ENCODE measurements at places on chromosomes 2 and 18. TPM values are rescaled to one million over a fixed set of nuclear protein-coding genes. Genes with fewer than 3 reads are reported as not detected.

Gene MEIS1
- total RNA-seq = 70.9 TPM

Gene ACMSD
- not detected for total RNA-seq

Gene GPR55
- total RNA-seq = 0.06 TPM

Gene IL1F10
- not detected for total RNA-seq

Gene CCDC121
- total RNA-seq = 1.1 TPM

Gene ZNF892
- total RNA-seq = 3.2 TPM

Gene HDAC4
- 14.7 TPM for total RNA-seq

Gene SALL3
- not detected for total RNA-seq
